Smooth muscle cell of the umbilical artery (primary cell): ENCODE measurements at places on chromosomes 7 and 10. TPM values are rescaled to one million over a fixed set of nuclear protein-coding genes. Genes with fewer than 3 reads are reported as not detected.

Gene CALCR
- total RNA-seq, result not detected in 2 replicates

Gene CCDC3
- total RNA-seq, result 0.05 TPM in 1 of 2 replicates, not detected in the other

Gene ODAD2
- 1.5 and 1.8 TPM in 2 replicates for total RNA-seq

Gene AGAP5
- 2.7 and 4.8 TPM in 2 replicates for total RNA-seq

Gene RELN
- under 0.01 and 0.89 TPM in 2 replicates for total RNA-seq
